ENCODE measurements at places on chromosomes 1 and 21.

DNA sequence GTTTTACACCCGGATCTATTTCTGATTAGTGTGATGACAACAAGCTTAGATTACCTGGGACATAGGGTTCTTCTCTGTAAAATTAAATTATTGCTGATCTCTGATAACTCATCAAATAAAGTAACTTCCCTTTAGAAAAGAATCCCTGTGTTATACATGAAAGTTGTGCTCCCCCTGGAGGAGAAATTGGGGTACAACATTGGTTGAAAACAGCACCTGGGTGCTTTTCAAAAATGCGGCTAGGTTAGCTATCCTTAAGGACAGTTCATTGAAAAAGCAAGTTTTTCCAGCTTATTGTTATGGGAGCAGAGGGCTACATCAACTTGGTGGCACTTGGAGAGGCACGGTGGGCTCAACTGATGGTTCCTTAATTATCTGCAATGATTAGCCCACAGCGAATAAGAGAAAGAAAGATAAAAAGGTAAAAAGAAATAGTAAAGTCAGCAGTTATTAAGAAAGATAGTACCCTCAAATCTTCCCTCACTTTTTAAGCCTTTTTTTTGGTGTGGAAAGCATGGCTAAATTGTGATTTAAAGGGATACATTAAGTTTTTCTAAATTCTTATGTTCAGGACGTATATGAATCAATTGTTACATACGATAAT, 97.8 kb downstream of the FMN2 start:
- DNase-seq: no peak

GRCh38 chr1:10193288-10193687, 17.1 kb upstream of the KIF1B start:
- no peak for DNase-seq

DNA sequence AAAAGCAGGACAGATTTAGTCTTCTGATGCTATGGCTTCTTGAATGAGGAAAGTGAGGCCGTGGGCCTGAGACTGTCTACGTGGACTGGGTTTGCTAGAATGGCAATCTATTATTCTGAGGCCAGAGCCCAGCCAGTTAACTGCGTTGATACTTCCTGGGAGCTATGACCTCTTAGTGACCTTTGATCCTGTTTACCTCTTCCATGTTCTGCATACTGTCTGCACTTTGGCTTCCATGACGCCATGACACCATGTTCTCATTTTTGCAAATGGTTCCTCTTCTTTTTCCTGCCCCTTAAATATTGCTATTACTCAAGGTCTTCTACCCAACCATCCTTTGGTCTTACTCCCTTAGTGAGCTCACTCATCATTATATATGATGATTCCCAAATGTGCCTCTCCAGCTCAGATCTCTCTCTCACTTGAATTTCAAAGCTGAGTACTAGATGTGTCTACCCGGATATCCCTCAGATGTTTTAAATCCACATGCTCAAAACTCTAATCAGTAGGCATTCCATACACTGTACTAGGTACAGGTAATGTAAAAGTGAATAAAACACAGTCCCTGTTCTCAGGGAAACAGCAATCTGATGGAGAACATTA, 66.1 kb upstream of the ATP1A1 start:
- DNase-seq: no peak

DNA sequence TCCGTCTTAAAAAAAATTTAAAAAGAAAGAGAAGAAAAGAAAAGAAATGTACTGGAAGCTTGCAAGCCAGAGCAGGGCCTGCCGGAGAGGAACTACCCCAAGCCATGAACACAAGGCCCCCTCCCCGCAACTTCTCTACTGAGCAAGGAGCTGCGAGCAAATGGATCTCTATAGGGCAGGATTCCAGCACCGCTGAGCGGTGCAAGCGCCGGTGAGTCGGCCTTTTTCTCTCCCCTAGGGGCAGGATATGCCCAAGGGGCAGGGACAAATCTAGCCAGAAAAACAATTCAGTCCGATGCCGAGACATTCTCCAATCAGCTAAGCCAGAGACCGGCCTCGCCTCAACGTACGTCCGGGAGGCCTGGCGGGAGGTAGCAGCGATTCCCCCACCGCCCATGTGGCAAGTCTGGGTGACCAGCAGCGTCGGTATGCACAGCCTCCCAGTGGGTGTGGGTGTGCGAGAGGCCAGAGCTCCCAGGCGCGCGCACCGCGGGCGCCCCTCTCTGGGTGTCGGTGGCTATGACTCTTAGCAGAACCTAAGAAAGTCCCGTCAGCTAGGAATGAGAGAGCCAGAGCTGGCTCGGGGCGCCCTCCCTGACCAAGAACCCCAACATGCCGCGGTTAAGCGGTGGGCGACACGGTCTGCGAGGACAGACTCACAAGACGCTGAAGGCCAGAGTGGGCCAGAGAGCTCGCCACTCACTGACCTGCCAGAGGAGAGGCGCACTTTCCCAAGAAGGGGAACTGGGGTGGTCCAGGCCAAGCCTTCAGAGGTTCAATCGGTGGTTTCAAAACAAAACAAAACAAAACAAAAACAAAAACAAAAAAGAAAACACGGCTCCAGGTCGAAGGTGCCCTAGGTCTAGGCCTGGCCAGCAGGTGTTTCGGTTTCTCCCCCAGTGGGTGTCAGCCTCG, 1.9 kb downstream of the CSMD2 start:
- DNase-seq: peak; percentile 41

DNA sequence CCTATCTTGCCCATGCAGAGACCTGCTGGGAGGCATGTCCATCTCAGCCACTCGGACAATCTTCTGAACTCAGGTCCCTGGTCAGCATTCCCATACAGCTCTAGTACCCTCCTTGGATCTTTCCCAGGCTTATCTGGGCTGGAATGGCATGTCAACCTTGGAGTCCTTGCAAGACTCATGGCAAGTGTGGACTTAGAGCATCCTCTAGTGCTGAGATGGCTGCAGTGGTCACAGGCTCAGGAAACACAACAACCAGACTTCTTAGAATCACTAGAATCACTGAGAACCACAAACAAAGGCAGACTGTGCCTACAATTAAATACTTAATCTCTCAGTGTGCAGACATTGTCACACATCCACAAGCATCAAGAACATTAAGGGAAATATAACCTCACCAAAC, 73.1 kb upstream of the TSHB start:
- no peak for DNase-seq

DNA sequence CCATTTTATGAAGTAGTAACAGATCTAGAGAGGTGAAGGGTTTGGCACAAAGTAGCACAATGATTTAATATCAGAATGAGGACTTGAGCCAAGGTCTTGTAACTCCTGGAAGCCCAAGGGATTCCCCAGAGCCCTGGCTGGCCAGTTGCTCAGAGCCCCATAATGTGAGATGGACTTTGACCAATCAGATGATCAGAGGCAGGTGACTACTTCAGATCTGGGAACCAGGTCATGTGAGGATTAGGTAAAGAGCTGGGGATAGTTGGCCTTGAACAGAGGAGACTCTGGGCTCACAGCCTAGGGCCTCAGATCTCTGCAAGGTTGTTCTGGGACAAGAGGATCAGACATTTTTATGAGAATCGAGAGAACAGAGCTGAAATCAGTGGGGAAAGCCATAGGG, 18.9 kb downstream of the SHISAL2A start:
- no peak for DNase-seq

DNA sequence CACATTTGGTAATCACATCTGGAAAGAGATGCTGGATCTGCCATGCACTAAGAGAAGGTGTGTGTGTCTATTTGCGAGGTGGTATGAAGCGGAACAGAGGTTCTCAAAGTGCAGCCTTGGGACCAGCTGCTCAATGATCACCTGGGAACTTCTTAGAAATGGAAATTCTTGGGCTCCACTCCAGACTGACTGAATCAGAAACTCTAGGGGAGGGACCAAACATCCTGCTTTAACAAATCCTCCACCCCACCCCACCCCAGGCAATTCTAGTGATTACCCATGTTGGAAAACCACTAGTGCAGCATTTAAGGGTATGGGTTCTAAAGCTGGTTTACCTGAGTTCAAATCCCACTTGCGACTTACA, 143.9 kb upstream of the JUN start:
- DNase-seq: no peak

- DNase-seq: no peak
Measured at GRCh38 chr1:108704496-108704895, 8.2 kb upstream of the FNDC7 start.

- no peak for DNase-seq
Measured at GRCh38 chr1:224124220-224124619, 10.3 kb downstream of the FBXO28 start.

- DNase-seq: no peak
Measured at GRCh38 chr1:183019860-183020259, 3.4 kb upstream of the LAMC1 start.

DNA sequence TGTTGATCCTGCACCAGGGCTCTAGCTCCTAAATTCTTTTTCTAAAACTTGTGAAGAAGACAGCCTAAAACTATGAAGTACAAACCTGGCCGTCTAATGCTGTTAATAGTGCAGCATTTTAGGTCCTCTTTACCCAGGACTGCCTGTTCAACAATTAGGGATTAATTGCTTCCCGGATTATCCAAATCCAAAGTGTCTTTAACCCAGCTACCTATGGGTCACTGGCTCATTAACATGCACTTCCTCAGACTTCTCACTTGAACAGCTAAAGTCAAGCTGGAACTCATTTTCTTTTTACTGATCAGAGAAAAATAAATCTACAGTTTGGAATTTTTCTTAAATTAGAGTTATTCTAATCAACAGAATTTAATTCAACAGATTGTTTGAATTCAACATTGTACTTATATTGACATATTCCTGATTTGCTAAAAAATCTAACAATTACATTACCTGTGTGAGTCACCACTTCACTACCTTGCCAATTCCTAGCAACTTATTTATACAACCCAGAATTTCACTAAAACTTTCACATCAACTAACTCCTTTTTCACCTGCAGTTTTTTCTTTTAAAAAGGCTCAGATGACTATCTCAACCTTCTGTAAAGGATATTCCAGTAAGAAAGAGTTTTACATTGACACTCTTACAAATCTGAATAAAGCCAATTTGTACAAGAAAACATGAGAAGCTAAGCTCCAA, 3.3 kb downstream of the HNRNPU start:
- no peak for DNase-seq

- DNase-seq: no peak
Measured at GRCh38 chr1:112563341-112563740, 54.6 kb downstream of the WNT2B start.

GRCh38 chr1:200786788-200787187, 48.1 kb downstream of the CAMSAP2 start:
- no peak for DNase-seq

GRCh38 chr1:77846966-77847365, 41.5 kb upstream of the NEXN start:
- no peak for DNase-seq

DNA sequence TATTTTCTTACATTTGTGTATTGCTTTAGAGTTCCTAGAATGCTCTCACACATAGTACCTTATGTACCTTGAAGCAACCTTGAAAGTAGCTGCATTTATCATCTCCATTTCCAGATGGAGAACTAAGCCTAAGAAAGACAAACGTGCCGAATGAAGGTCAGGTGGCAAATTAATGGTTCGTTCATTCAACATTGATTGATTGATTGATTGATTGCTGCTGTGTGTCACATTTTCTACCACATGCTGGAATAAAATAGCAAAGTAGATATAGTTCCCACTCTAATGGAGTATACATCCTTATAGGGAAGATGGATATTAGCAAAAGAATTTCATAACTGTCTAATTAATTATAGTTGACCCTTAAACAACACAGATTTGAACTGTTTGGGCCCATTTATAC, 172.2 kb downstream of the SDCCAG8 start:
- DNase-seq: no peak

- DNase-seq: no peak
Measured at GRCh38 chr1:27116697-27117096, 38.2 kb downstream of the SLC9A1 start.

- DNase-seq: peak; percentile 50
Measured at GRCh38 chr1:56808410-56808809, 10.8 kb downstream of the FYB2 start.

DNA sequence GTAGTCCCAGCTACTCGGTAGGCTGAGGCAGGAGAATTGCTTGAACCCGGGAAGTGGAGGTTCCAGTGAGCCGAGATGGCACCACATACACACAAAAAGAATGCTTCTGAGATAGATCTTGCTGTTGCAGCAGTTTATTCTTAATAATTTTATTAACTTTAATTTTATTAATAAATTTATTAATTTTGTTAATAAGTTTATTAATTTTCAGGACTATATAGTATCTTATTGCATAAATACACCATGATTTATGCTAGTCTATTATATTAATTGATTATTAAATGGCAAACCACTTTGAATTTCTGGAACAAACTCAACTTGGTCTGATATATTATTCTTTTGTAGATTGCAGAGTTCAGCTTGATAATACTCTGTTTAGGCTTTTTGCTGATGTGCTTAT, 99.5 kb downstream of the CLIC6 start:
- no peak for DNase-seq

DNA sequence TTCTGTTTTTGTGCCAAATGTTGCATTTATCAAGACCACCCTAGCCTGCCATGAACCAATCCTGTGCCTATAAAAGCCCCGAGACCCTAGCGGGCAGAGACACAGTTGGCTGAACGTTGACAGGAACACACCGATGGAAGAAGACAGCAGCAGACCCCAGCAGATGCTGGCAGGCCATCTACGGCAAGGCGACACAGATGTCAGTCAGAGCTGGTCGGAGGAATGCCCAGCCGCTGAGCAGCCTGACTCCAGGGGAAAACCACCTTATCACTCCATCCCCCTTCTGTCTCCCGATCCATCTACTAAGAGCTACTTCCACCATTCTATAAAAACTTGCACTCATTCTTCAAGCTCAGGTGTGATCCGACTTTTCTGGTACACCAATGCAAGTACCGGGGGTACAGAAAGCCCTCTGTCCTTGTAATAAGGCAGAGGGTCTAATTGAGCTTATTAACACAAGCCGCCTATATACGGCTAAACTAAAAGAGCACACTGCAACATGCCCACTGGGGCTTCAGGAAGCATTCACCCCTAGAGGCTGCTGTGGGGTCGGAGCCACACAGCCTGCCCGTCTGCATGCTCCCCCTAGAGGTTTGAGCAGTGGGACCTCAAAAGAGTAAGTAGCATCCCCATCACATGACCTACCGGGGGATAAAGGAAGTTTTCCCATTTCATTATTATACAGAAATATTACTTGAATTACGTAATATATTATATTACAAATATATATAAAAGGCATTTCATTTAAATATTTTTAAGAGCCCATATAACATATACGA, 1156.3 kb upstream of the B3GALT2 start:
- no peak for DNase-seq

- DNase-seq: no peak
Measured at GRCh38 chr1:162087111-162087510, 17.6 kb downstream of the NOS1AP start.

DNA sequence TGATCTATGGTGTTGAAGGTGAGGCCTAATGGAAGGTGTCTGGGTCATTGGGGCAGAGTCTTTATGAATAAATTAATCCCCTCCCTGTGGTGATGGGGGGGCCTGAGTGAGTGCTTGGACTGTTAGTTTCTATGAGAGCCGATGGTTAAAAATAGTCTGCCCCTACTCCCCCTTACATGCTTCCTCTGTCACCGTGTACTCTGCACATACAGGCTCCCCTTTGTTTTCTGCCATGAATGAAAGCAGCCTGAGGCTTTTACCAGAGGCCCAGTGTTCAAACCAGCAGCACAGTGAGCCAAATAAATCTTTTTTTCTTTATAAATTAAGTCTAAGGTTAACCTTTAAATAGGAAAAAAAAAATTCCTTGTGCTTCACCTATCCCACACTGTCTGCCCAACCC, 657.0 kb downstream of the AMY1C start:
- no peak for DNase-seq
